ENCODE measurements at places on chromosomes 7 and 10.

DNA sequence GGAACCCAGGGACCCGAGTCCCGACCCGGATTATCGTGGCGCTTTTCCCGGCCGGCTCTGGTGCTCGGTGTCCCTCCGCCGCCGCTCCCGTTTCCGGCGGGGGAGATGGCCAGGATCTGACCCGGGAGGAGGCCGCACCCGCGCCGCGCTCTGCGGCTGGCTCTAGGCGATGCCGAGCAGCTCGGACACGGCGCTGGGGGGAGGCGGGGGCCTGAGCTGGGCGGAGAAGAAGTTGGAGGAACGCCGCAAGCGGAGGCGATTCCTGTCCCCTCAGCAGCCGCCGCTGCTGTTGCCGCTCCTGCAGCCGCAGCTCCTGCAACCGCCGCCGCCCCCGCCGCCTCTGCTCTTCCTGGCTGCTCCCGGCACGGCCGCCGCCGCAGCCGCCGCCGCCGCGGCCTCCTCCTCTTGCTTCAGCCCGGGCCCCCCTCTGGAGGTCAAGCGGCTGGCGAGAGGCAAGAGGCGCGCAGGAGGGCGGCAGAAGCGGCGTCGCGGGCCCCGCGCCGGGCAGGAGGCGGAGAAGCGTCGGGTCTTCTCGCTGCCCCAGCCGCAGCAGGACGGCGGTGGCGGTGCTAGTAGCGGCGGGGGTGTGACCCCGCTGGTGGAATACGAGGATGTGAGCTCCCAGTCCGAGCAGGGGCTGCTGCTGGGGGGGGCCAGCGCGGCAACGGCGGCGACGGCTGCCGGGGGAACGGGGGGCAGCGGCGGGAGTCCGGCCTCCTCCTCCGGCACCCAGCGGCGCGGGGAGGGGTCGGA is 593 bp downstream of the CDK13 start:
- DNase-seq, result peak; percentile 4

- no peak for DNase-seq
Measured at GRCh38 chr7:132249256-132249971, 326.9 kb downstream of the PLXNA4 start.

- DNase-seq, result no peak
Measured at GRCh38 chr10:100209303-100209702, 20.1 kb downstream of the CHUK start.

- no peak for DNase-seq
Measured at GRCh38 chr10:78266741-78267469, 233.2 kb downstream of the RPS24 start.

DNA sequence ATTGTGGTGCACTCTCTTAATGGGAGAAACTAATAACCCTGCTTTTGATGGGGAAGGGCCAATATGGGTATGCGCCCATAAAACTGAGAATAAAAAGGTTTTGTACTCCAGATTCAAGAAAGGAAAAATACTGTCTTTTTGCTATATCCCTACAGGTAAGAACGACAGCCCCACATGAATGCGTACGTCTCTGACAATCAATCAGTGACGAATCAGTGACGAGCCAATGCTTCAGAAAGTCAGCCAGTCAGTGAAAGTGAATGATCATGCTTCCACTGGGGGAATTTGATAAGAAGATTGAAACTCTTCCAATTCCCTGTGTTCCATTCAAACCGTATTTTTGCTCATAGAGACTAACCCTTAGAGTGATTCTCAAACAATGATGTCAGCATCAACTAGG is 26.3 kb downstream of the ARL5B start:
- no peak for DNase-seq

DNA sequence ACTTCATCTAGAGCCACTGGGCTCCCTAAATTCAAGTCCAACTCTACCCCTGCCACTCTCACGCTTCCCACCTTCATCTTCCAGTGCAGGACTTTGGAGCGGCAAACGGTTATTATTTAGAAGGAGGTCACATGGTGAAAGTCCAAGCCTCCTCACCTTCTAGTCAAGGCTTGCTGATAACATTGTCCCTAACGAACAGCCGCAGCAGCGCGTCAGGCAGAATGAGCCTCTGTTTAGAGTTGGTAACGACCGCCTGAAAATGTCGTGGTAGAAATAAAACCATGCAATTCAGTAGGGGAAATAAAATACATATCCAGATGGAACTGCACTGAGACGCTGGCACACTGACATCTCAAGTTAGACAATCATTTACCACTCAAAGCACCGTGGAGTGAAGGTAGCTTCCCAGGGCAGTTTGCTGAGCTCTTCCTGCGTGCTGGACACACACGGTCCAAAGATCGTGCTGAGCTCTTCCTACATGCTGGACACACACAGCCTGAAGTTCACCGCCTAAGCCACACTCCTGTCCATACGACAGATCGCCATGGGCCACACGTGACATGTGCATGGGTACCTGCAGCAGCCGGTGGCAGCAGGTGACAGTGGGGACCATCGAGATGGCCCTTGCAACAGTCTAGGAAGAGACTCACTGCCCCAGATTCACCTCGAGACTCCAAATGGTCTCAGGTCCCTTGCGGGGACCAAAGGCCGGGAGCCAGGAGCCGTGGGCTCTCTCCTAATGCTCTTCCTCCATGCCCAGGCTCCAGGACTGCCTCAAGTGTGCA is 323.5 kb downstream of the PTPRN2 start:
- no peak for DNase-seq

DNA sequence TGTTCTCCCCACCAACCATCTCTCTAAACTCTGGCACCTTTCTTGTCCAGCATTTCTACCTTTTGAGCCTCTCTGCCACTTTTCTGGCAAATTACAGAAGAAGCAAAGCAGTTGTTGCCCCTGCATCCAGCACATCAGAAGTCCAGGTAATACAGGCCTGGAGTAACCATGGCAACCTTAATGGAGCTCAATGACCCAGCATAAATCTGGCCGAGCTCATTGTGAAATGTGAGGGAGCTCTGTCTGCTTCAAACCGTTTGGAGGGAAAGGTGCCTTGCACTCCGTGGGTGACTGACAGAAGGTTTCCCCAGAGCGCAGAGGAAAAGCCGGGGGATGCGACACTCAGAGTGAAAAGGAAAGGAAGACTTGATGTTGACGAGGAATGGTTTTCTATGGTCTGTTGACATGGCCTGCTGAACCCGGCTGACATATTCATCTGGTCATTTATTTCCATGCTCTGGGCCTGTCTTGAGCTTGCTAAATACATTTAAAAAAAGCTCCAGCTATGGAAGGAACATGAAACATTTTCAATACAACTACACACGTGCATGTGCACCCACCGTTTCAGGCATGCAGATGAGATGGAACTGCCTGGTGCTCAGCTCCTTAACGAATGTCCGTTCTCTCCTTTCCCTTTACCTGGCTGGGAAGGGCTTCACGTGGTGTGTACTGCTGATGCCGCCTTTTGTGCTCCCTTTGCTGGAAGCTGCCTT is 74.9 kb downstream of the ADRA2A start:
- DNase-seq, result no peak

DNA sequence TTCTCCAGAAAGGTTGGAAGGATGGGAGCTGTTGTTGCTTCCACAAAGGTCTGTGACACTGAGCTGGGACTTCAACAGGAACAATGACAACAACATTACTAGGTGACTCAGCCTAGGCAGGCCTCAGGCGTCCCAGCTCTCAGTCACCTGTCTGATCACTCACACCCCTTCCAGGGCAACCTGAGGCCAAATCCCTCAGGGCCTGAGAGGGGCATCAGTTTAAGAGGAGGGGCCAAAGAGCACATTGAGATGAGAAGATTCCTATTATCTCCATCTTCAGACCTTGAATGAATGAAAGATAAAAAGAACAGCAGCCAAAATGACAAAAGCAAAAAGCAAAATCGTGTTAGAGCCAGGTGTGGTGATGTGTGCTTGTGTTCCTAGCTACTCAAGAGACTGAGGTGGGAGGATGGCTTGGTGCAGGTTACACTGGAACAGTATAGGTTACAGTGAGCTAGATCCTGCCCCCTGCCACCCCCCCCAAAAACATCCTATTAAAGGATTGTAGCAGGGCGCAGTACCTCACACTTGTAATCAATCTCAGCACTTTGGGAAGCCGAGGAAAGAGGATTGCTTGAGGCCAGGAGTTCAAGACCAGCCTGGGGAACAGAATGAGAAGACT is at the start of gene ATG9B:
ATG9B (minus strand) TSS at position 60 of the 622 bp plus-strand sequence. CDS start 71 bp downstream, outside the sequence.
- DNase-seq, result no peak

DNA sequence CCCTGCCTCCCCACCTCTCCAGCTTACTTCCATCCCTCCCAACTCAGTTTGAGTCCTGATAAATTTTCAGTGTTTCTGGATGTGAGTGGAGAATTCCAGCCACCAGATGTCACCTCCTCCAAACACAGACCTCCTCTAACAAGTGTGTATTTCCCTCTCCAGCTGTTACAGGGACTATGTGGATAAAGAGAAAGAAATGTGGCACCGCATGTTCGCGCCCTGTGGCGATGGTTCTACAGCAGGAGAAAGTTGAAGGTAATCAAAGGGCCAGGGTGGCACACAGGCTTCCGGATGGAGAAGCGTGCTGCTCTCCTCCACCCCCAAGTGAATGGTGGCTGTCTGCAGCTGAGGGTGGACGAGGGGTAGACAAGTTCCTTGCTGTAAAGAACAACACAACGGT is 14.7 kb downstream of the FKBP6 start:
- DNase-seq, result no peak

DNA sequence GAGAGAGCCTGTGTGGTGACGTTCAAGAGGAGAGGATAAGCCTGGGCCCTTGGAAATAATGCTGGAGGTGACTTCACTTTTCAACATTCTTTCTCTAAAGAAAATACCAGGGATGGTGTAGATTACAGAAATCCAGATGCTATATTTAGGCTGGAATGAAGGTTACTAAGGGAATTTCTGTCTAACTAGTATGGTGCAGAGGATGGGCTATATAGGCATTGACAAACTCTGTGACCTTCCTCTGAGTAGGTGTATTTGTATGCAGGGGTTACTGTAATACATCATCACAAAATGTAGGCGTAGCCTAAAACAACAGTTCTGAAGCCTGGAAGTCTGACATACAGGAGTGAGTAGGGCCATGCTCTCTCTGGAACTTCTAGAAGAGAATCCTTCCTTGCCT is 155.3 kb upstream of the INHBA start:
- no peak for DNase-seq

- no peak for DNase-seq
Measured at GRCh38 chr7:81627536-81628287, 142.1 kb downstream of the HGF start.

- no peak for DNase-seq
Measured at GRCh38 chr7:157822688-157823031, 485.9 kb downstream of the DNAJB6 start.

- DNase-seq, result no peak
Measured at GRCh38 chr10:11249152-11249807, 231.6 kb downstream of the CELF2 start.

Measured in stimulated activated CD8-positive, alpha-beta memory T cell treated with anti-CD3 and anti-CD28 coated beads, Interleukin-4, amount 100 ng/mL, for 4 hours (primary cell).